ENCODE measurements at places on chromosomes 1 and 21.

- peak; percentile 75 for DNase-seq
Observed at GRCh38 chr1:224378855-224379631, 22.4 kb downstream of the CNIH4 start.

DNA sequence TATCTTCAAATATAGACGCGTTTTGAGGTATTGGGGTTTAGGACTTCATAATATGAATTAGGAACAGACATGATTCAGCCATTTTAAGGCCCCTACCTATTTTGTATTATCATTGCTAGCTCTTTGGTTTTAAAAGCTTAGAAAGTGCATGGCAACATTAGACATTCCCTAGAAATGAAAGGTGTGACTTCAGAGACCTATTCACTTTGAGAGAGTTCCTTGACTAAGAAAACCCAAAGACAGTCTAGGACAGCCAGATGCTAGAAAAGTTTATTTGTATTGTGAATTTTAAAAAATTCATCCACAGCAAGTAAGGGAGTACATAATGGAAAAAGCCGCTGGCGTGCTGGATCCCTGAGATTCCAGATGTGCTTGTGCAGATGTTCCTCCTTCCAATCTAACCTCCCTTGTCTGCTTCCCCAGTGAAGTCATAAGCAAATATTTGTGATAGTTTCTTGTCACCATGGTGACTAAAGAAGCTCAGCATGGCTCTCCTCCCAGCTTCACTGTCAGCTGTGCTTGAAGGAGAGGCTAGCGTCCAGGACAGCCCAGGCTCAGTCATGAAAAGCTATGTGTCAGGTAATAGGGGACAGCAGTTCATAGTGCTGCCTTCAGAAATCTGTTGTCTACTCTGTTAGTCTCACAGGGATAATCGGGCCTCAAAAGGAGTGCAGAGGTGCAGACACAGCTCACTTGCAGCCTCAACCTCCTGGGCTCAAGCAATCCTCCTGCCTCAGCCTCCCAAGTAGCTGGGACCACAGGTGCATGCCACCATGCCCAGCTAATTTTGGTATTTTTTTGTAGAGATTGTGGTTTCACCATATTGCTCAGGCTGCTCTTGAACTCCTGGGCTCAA lies 34.8 kb downstream of the KPNA6 start:
- DNase-seq = no peak

GRCh38 chr1:26833432-26834405 lies 7.2 kb downstream of the ZDHHC18 start:
- peak; percentile 63 for DNase-seq

- no peak for DNase-seq
Observed at GRCh38 chr1:37035796-37036666, 1.7 kb upstream of the GRIK3 start.

GRCh38 chr1:55541296-55541695 lies 326.1 kb upstream of the USP24 start:
- DNase-seq = no peak

- no peak for DNase-seq
Observed at GRCh38 chr1:212484701-212485570, 52.2 kb downstream of the NENF start.

- DNase-seq = no peak
Observed at GRCh38 chr1:99365141-99365540, 100.8 kb downstream of the PLPPR4 start.

DNA sequence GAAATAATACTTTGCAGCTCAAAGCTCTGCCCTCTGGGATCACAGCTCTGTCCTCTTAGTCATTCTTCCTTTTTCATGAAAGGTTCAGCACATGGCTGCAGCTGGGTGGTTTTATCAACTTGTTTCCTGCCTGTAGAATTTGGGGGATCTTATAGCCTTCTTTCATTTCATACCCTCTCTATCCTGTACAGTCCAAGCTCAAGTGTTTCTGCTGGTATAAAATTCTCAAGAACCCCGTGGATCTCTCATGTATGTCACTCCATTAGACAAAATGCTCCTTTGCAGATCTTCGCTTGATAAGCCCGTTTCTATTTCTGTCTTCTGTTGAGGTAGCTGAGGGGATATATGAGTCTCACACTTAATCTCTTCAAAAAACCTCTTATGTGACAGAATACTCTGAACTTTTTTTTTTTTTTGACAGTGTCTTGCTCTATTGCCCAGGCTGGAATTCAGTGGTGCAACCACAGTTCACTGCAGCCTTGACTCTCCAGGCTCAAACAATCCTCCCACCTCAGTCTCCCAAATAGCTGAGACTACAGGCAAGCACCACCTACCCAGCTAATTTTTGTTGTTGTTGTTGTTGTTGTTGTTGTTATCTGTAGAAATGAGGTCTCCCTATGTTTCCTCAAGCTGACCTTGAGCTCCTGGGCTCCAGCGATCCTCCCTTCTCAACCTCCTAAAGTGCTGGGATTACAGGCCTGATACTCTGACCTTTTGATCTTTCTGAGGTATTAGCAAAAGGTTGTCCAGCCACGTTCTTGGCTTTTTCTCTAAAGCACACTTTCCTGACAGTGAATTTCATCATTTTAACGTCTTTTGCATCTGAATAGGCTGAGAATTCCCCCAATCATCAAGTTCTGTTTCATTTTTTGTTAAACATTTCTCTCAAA lies 24.6 kb upstream of the COL9A2 start:
- no peak for DNase-seq

Data from HL-60 (cell line).